ENCODE measurements at places on chromosomes 16 and 17.

DNA sequence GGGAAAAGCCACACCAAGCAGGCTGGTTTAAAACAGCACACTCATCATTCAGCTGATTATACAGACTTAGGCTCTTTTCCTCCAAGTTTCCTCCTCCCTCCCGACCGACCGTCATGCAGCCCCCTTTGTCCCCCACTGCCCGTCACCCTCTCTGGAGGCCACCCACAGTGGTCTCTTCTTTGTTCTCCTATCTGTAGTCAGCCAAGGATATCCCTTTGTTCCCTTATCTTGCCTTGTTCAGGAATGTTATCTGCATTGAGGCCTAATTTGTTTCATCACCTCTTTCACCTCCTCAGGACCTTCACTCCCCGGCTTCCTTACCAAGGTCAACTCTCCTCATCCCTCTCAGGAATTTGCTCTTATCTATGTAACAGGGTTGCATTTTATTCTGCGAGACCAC is 186.4 kb upstream of the CDH13 start:
- ATAC-seq = no peak

DNA sequence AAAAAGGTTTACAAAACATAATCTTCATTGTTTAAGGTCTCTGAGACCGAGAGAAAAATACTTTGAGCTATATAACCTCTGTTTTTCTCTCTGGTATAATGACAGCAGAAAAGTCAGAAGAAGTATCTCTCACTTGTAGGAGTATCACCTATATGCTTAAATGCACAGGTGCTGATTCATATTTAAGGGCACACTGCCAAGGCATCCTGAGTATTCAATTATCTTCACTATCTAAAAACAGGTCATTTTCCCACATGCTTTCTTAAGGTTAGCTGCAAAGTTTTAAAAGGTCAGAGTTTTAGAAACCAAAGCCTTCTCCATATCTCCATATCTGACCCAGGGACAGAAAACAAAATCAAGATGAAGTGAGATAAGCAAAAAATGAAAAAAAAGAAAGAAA is 99.3 kb upstream of the C17orf78 start:
- no peak for ATAC-seq

DNA sequence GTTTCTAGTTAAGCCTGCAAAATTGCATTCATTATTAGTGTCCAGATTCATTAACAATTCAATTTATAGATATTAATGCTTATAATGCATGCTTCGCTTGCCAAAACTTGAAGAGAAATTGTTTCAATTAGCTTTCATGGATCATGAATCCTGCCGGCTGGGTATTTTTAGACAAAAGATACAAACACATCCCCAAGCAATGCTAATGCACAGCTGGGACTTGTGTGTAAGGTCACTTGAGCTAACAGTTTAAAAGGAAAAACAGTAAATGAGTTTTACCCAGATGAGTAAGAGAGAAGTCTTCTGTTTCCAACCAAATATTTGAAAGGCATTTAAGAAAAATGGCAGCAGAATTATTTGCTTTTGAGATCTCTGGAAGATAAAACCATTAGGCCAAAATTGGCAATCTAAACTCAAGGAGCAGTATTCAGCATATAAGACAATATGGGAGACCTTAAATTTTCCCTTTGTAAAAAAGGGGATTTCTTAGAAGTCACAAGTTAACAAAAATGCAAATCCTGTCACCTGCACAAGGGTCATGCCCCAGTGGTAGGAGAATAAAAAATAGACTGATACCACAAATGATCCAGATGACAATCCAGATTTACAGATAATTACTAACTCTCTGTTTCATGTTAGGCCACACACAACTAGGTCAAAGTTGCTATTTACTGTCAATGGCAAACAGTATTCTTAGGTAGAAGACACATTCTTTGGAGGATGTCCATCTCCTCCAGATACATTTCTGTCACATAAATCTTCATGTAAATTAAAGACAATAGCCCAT is 418.4 kb upstream of the PMFBP1 start:
- ATAC-seq = peak; percentile 33

DNA sequence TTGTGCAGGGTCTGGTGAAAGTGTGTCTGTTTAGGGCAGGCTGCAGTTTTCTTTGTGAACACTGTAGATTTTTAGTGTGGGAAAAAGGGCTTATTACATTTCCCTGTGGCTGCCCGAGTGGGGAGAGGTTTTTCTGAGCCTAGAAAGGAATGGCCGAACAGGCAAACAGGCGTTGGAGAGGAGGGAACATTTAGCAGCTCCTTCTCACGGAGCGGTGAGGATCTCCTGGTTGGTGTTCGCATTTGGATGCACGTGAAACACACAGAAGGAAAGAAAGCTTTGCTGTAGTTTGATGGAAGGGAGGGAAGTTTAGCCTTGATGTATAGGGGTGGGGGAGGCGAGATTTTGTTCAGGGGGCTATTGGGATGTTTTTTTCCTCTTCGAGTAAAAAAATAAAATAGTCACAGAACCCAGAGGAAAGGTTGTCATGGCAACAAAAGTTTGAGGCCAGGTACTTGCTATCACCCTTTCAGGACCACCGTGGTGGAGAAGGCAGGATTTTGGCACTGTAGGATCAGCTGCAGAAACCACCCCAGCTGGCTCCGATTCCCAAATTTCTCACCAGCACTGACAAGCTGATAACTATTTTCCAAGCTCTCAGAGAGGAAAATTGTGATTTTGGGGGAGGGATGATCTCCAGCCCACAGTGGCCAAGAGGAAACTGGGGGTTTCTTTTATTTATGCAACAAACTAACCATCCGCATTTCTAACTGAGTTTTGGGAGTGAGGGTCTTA is 3.5 kb downstream of the GSG1L start:
- ATAC-seq = no peak

- ATAC-seq = no peak
Observed at GRCh38 chr17:67107171-67107570, 62.8 kb downstream of the CACNG1 start.

GRCh38 chr16:63372283-63372682 is 1336.0 kb upstream of the CDH8 start:
- no peak for ATAC-seq

DNA sequence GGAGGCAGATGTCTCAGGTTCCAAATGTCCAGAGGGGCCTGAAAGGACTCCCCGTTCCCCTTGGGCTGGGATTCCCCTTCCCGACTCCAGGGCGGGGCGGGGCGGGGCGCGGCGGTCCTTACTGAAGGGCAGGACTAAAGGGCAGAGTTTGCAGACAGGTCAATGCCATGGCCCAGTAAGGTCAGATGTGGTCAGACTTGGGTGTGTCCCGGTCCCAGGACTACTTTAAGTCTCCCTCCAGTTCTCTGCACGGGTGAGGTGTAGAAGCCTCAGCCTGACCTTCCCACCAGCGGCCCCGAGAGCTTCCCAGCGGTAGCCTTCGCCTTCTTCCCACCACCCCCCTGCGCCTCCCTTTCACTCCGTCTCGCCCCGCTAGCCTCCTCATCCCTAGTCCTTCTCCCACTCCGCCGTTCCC is 532 bp downstream of the KDM6B start:
- ATAC-seq = peak; percentile 1

DNA sequence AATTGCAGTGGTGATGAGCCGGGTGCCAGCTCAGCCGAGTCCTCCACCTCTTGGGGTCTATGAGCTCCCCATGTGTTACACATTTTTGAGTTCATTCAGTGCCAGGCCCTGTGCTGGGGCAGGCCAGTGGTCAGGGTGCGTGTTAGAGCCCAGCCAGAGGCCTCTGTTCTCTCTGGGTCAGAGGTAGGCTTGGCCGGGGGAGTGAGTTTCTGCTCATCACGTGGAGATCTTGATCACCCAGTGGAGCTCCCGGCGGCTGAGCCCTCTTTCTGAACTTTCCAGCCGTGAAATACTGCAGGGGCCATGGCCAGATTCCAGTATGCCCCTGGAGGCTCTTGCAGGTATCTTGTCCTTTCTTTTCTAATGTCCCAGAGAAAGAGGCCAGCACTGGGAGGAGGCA is 93.0 kb downstream of the RAP1GAP2 start:
- ATAC-seq = no peak

DNA sequence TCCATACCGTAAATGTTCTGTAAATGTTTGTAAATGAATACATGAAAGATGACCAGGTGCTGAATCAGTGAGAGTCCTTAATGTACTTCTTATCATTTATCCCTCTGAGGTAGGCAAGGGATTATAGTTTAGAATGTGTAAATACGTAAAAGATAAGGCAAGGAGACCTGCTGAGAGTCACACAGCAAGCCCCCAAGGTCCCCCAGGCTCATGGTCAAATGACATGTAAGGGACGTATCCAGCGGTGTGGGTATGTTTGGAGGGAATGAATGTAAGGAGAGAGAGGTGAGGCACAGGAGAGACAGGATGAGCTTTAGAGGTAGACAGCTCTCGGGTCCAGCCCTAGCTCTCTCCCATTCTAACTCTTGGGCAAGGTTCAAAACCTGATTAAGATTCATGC is 341.8 kb downstream of the WWOX start:
- ATAC-seq = no peak

GRCh38 chr17:28858801-28859355 is 4.1 kb downstream of the ERAL1 start:
- ATAC-seq = no peak

DNA sequence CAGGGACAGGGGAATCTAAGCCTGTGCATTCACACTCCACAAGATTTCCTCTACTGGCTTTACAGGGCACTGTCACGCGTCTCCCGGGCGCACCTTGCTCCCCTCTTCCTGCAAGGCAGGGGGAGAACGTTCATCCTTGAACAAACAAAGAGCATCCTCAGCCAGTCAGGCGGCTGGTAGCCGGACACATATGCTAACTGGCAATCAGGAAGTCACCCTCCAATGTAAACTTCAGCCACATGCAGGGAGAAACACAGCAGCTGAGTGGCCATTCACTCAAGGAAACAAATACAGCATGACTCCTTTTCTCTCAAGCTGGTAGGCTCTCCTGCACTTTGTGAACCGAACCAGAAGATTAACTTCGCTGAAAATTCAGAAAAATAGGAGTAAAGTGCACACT is 10.8 kb upstream of the HSBP1 start:
- no peak for ATAC-seq

DNA sequence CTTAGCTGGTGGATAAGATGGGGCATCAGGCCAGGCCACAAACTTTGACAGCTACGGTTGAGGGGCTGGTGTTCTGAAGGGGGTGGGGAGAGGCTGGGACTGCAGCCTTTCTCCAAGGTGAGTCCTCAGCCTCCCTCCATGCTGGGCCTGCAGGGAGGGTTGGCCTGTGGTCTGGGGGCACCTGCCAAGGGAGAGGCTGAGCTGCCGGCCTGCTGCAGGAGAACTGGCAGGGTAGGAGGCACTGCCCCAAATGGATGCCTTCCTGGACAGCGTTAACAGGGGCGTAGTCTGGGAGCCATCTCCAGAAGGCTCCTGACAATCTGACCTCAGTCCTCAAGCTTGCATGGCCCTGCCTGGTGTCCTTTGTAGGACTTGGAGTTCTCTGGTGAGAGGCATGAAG is 5.1 kb downstream of the ELMO3 start:
- no peak for ATAC-seq

GRCh38 chr17:34988644-34989043 is 8.3 kb downstream of the LIG3 start:
- no peak for ATAC-seq

DNA sequence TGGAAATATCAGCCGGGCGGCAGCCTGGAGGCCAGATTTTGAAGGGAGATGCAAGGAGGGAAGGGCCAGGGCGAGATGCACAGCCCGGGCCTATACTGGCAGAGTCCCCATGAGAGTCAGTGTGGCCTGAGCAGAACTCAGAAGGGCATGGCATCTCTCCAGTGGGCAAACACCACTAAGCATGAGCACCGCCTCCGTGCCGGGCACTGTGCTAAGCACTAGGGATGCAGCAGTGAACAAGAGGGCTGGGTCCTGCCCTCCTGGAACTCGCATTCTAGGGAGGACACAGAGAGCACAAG is 33.5 kb downstream of the TK2 start:
- ATAC-seq = no peak

DNA sequence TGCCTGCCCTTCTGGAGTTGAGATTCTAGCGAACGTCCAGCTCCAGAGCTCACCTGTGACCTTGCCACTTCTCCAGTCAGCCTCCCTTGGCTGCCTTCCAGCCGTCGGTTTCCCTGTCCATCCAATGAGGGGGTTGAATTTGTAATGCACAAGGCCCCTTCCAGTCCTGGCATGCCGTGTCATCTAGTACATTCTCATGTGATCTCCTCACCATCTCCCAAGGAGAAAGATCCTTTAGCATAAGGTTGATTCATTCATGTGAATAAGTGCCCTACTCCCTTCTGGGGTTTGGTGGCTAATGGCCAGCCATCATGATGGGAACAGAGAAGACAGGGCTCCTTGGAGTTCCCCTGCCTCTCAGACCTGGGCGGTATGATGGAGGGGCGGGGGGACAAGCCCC is 18.9 kb upstream of the ABCC3 start:
- ATAC-seq = no peak

DNA sequence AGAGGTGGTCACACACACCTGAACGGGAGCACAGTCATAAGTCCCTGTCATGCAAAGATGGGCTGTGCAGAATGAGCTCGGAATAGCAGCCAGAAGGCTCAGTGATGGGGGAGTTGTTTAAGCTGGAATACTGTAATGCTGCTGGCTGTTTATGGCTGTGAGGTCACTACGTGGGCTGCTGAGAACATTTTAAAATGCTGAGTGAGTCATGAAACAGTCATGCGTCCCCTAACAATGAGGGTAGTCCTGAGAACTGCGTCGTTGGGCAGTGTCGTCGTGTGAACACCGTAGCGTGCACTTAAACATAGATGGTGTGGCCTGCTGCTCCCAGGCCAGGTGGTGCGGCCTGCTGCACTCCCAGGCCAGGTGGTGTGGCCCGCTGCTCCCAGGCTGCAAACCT is 39.7 kb downstream of the TBCD start:
- no peak for ATAC-seq

GRCh38 chr17:16106161-16106891 is 106.7 kb downstream of the TTC19 start:
- no peak for ATAC-seq

DNA sequence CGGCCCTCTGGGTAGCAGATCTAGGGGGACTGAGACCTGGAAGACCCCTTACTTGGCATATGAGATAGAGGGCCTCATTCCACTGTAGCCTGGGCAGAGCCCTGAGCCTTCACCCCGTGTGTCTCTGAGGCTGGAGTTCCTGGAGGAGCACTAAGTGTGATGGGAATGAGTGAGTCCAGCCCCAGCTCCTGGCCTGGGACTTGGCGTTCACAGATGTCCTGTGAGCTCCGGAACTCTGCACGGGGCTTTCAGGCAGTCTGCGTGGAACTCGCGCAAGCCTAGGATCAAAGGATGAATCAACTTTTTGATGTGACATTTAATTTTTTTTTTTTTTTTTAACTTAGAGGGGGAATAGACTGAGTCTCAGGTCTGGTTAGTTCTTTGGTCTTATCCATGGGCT is 1.8 kb downstream of the NKD1 start:
- ATAC-seq = no peak

Data from activated CD4-positive, CD25-positive, alpha-beta regulatory T cell treated with anti-CD3 and anti-CD28 coated beads, Interleukin-2, amount 50 U/mL, for 24 hours (primary cell).